Bladder microvascular endothelial cell (primary cell): ENCODE measurements at places on chromosomes 5 and 9. TPM values are rescaled to one million over a fixed set of nuclear protein-coding genes. Genes with fewer than 3 reads are reported as not detected.

NUTM2F gene
- total RNA-seq: not detected in 2 replicates

PCDHGB3 gene
- 1.5 and 8.4 TPM in 2 replicates for total RNA-seq

TMEM215 gene
- total RNA-seq: not detected in 2 replicates

DDX41 gene
- 86.0 and 127 TPM in 2 replicates for total RNA-seq

PPP3R2 gene
- not detected in 2 replicates for total RNA-seq

IL5 gene
- not detected in 2 replicates for total RNA-seq

SOX30 gene
- total RNA-seq: not detected in 2 replicates

RANBP17 gene
- total RNA-seq: 5.5 and 16.5 TPM in 2 replicates

GLIPR2 gene
- 4.9 and 44.4 TPM in 2 replicates for total RNA-seq

ZNF658 gene
- total RNA-seq: 2.8 and 5.0 TPM in 2 replicates

C9orf50 gene
- under 0.01 TPM in 1 of 2 replicates, not detected in the other for total RNA-seq

PLPP7 gene
- total RNA-seq: 1.8 TPM in 2 replicates

ADRA1B gene
- total RNA-seq: under 0.01 and 0.76 TPM in 2 replicates

GCNT1 gene
- total RNA-seq: 2.9 and 12.5 TPM in 2 replicates

TMC1 gene
- total RNA-seq: 1.3 and 2.4 TPM in 2 replicates

SAXO1 gene
- total RNA-seq: under 0.01 TPM in 1 of 2 replicates, not detected in the other

HMCN2 gene
- total RNA-seq: 0.19 and 0.32 TPM in 2 replicates

WNK2 gene
- 0.06 TPM in 1 of 2 replicates, not detected in the other for total RNA-seq

LPAR1 gene
- total RNA-seq: 0.06 and 0.32 TPM in 2 replicates

MZB1 gene
- 0.16 and 0.44 TPM in 2 replicates for total RNA-seq

NR3C1 gene
- total RNA-seq: 12.6 and 17.3 TPM in 2 replicates

CREB3 gene
- 39.2 and 57.3 TPM in 2 replicates for total RNA-seq

WNT8A gene
- total RNA-seq: not detected in 2 replicates
